ENCODE measurements at places on chromosomes 16 and 17.

GRCh38 chr17:4788807-4789700 lies at the start of gene GLTPD2:
GLTPD2 (plus strand) TSS chr17:4788964; CDS start chr17:4789012, 48 bp downstream.
- DNase-seq: peak; percentile 47

DNA sequence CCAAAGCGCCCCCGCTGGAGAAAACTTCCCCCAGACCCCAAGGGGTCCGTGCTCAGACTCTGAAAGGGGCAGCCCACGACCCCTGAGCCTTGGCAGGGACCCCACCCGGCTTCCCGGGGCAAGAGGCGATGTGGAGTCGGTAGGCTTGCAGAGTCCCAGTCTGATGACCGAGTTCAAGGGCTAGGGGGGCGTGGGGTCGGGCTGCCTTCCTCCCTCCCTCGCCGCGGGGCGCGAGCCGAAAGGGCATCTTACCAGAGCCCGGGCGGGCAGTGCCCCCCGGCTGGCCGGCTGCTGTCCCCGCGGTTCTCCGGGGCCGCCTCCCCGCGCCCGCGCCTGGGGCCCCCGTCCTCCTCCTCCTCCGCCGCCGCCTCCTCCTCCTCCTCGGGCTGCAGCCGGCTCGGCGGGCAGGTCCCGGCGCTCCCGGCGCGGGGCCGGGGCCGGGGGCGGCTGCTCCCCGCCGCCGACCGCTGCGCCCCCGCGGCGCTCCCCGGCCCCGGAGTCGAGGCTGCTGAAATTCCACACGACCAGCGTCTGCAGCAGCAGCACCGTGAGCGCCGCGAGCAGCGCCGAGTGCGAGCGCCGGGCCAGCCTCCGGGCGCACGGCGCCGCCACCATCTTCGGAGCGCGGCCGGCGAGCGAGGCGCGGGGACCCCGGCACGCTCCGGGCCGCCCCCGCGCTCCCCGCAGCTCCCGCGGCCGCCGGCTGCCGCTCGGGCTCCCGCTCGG lies 415 bp downstream of the XYLT1 start:
- DNase-seq: no peak

GRCh38 chr17:63998721-63999679 lies 849 bp downstream of the PRR29 start:
- no peak for DNase-seq

DNA sequence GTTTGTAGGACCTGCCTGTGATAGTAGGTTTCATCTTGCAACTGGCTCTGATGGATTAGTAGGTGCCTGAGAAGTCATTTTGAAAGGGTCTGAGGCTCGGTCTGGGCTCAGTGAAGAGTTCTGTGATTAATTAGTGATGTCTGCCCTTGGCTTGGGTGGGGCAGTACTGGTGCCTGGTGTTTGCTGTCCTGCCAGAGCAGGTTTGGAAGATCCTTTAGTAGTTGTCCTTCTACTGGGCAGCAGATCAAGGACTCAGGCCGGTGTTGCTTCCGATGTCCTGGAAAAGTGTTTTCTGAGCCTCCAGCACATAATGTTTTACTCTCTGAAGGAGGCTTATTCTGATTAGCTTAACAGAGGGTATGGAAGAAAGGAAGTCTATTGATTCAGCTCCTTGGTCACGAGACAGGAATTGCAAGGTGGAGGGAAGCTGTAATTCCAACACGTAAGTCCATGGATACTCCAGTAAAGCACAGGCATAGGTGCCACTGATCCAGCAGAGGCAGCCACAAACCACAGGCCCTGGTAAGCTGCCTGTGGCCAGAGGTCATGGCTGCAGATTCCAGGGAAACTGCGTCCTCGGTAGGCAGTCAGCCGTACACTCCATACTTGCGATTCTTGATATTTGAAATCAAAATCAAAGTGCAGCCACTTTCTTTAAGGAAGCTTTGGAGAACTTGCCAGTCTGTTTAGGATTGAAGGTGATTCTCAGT lies 18.7 kb downstream of the HLF start:
- DNase-seq: no peak

- no peak for DNase-seq
These were observed 12.4 kb upstream of the IL4R start for GRCh38 chr16:27301236-27301861.

GRCh38 chr17:21689604-21690003 lies 2.7 kb upstream of the KCNJ18 start:
- no peak for DNase-seq

GRCh38 chr16:16930309-16931000 lies 540.3 kb downstream of the XYLT1 start:
- DNase-seq: no peak

DNA sequence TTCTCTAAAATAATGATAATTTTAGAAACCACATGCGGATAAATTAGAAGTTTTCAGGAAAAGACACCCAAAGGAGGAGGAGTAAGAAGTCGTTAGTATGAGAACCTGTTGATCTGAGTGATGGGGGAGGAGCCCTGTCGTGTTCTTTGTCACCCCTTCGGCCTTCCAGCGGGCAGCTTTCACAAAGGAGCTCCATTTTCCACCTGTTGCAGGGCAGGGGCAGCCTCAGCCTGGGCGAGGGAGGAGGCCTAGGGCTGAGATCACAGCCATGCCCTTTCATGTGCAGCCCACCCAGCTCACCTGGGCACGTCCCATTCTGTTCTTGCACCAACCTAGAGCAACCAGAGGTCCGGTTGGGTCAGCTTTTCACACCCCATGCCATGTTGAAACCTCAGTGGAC lies 5.3 kb downstream of the DUSP14 start:
- no peak for DNase-seq
